ENCODE measurements at places on chromosomes 2 and 18. TPM values are rescaled to one million over a fixed set of nuclear protein-coding genes. Genes with fewer than 3 reads are reported as not detected.

The LOXHD1 gene
- total RNA-seq, result 3.4 TPM

The SP100 gene
- total RNA-seq, result 38.8 TPM

The IL1F10 gene
- total RNA-seq, result not detected

The GRP gene
- total RNA-seq, result 1.3 TPM

The LRP2 gene
- total RNA-seq, result 0.10 TPM

The OSBPL1A gene
- total RNA-seq, result 85.8 TPM

The C2orf49 gene
- 28.5 TPM for total RNA-seq

The ZDBF2 gene
- total RNA-seq, result 38.6 TPM

The CTAGE1 gene
- not detected for total RNA-seq

The MARCHF4 gene
- not detected for total RNA-seq

The NR4A2 gene
- 4.3 TPM for total RNA-seq

The PLEK gene
- total RNA-seq, result 6.1 TPM

The KIAA2012 gene
- 0.21 TPM for total RNA-seq

The TNS1 gene
- 196 TPM for total RNA-seq

The THUMPD2 gene
- 17.7 TPM for total RNA-seq

The GPAT2 gene
- total RNA-seq, result 2.8 TPM

Measured in tongue (tissue), 3 donors.